ENCODE measurements at places on chromosomes 7 and 10.

DNA sequence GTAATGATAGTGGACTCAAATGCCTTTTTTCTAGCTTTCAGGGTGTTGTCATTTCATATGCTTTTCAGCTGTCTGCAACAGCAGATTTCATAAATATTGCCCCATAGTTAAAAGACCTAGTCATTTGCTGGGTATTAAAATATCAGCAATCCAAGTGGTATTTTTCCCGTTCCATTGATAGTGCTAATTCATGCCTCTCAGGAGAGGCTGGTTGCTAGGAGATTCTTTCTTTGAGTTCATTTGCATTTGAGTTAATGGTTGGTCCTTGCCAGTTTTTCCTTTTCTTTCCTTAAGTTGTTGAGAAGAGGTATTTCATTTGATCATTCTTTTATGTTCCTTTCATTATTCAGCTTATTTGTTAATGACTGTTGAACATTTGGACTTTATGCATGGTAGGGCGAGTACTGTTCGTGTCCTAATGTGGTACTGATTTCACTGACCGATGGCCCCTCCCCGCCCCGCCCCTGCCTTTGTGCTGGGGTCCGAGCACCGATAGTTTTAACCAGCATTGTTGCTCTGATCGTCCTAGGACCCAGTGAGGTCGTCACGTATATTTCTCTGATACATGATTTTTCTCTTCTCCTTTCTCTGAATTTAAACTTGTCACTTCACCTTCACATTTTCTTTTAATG, 128.6 kb downstream of the CCNY start:
- DNase-seq: no peak

DNA sequence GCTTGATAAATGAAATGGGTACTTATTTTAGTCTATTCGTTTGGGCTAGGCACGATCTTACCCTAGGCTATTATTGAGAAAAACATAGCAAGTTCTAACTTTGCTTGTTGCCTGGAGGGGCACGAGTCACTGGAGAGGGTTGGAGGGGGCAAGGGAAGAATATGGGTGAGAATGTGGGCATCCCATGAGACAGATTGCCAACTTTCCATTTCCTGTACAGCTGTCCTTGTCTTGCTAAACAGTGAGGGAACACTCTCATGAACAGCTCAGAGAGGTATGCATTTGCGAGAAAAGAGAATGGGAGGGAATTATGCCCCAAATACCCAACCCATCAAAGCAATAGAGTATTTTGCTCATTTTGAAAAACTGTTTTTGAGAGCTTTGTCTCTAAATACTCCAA, 9.2 kb downstream of the CDHR3 start:
- no peak for DNase-seq

DNA sequence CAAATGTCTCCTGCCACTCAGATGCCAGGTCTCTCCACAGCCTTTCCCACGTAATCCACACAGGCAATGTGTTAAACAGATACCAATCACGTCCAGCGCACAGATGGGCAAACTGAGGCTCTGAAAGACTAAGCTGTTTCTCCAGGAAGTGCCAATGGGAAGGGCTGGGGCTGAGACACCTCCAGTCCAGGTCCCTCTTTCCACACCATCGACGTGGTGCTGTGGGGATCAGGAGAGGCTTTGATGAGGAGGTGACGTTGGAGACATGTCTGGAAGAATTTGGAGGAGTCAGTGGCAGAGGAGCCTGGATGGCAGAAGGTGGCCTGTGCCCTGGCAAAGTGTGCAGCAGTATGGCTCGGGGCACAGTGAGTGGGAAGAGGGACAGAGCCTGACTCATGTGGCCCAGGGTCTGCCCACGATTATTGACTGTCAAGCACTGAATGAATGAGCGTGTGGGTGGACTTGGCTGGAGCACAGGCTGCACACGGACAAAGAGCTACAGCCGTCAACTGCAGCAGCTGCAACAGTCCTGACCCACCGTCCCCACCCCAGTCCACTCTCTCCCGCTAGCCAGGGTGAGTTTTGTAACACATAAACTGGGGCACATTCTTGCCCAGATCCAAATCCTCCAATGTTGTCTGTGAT, 40.8 kb upstream of the HSPA12A start:
- DNase-seq: no peak

DNA sequence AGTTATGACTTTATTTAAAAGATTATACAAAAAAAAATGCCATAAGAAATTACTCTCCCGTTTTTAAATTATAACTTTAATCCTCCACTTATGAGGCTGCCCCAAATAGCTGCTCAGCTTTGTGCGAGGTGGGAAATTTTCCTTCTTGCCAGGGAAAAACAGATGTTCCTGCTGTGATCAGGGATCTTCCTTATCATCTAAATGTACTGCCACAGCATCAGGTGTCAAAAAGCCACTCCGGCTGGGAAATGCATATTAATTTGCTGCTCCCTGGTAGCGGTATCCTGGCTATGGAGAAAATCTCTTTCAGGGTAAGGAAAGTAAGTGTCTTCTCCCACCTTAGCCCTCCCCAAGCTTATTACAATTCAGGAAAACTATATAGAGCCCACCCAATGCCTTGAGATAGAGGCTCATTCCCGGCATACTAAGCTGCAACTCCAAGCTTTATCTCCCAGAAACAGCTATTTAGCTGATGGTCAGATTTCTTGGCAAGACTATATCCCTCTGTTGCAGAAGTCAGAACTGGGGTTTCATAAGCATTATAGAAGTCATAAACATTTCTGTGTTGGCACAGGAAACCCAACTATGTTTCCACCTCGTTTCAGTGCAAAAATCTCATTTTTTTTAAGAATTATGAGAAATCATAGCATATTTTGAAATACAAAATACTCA, 360.4 kb downstream of the PARD3 start:
- no peak for DNase-seq

DNA sequence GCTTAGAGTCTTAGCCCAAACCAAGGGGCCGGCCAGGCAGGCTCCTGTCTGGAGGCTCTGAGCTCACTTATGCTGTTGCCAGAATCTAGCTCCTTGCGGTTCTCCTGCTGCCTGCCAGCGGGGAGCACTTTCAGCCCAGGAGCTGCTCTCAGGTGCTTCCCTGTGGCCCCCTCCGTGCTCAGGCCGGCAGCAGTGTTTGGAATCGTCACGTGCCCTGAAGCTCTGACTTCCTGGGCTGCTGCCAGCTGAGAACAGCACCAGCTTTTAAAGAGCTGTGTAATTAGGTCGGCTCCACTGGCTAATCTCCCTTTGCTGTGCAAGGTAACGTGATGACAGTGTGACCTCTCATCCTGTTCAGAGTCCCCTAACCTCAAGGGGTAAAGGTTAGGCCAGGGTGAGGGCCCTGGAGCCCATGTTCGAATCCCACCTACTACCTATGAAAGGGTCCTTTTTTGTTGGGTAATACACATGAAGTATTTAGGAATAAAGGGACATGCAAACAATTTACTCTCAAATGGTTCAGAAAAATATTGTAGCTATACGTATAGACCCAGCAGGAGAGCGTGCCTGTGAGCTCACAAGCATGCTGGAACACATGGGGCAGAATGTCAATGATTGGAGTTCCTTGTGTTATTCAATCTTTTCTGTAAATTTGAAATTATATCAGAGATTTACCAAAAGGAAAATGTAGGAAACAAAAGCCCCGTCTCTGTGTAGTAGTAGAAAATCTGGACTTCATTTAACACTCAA, 16.6 kb downstream of the ZNF862 start:
- no peak for DNase-seq

DNA sequence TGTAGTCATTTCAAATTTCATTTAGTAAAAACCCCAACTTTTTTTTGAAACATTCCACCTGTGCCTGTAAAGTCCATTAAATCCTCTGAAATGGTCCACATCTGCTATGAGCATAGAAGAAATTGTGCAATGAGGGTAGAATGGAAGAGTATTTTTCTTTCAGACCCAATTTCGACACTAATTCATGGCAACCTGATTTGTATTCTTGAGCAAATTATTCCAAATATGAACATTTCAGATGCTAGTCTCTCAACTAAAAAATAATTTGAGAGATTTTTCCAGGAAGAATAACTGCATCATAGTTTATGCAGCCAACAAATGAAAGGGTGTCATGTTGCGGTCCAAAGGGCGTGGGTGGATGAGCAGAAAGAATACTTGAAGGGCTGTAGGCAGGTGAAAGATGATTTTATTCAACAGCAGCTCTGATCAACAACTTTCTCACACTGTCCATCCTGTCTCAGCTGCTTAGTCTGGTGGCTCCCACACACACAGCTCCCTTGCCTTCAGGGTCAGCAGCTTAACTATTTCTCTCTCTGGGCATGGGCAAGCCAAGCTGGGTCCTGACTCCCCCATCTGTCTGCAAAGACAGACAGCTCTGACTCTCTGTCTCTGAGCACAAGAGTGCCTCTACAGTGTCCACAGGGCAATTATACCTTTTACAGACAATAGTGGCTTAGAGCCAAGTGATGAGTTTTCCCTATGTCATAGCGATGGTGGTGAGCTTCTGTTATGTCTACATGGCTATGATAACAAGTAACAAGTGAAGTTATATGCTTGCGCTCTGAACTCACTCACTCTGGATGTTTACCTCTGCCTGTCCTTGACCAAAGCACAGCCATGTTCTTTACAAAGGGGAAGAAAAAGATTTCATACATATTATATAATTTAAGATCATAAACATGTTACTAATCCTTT, 11.5 kb downstream of the STEAP2 start:
- no peak for DNase-seq

GRCh38 chr7:155591055-155591775, 44.9 kb upstream of the CNPY1 start:
- no peak for DNase-seq

- DNase-seq: no peak
Observed at GRCh38 chr10:72291019-72291532, 17.4 kb downstream of the DDIT4 start.

DNA sequence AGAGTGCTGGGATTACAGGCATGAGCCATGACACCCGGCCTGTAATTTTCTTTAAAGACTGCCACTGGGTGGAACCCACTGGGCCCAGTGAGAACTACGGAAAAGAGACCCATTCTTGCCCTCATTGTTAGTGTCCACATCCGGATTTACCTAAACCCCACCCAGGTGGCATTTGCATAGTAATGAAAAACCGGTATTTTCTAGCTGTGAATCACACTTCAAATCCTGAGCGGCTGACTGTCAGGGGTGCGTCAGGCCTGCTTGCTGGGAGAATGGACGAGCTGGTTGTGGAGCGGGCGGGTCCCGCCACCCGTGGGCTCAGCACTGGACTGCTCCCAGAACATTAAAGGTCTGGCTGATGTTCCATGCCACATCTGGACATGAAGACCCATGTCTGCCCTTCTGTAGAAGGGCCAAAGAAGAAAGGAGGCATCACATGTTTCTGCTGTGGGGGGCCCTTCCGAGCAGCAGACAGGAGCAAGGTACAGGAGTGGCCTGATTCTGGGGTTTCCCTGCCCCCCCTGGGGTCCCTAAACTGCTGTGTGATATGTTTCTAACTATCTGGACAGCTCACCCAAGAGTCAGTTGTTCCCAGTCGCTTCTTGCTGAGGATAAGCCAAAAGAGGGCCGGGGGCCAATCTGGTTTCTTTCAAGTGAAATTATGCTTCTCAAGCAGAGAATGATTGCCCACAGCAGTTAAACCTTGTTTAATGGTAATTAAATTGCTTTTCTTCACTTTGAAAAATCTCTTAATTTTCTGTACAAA, 46.4 kb downstream of the KIAA1217 start:
- DNase-seq: no peak

DNA sequence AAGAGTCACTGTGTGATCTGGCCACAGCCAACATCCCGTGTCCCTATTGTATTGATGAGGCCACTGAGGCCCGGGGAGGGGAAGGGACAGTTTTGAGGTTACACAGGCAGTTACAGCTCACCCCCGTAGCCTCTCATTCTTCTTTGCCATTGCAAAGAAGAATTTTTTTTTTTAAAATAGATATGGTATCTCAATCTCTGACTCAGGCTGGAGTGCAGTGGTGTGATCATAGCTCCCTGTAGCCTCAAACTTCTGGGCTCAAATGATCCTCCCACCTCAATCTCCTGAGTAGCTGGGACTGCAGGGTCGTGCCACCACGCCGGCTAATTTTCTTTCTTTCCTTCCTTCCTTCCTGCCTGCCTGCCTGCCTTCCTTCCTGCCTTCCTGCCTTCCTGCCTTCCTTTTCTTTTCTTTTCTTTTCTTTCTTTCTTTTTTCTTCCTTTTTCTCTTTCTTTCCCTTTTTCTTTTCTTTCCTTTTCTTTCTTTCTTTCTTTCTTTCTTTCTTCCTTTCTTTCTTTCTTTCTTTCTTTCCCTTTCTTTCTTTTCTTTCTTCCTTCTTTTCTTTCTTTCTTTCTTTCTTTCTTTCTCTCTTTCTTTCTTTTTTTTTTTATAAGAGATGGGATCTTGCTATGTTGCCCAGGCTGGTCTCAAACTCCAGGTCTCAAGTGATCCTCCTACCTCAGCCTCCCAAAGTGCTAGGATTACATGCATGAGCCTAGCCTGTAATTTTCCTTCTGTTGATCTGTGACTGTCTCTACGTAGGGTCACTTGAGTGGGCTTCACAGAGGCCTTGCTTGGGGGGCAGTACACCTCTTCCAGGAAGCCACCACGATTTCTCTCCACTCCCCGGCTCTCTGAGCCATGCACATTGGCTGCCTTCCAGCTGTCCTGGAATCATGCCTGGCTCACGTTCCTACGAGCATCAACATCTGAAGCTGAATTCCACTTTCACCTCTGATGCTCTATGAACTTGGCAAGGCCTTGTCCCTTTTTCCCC, 31.3 kb downstream of the TMEM270 start:
- no peak for DNase-seq

- no peak for DNase-seq
Observed at GRCh38 chr7:121192834-121193233, 136.0 kb upstream of the WNT16 start.

Measured in epithelial cell of proximal tubule (primary cell).